ENCODE measurements at places on chromosomes 5 and 9.

GRCh38 chr5:103010168-103010567, 109.8 kb downstream of the GIN1 start:
- no peak for DNase-seq

GRCh38 chr9:14351221-14351836, 37.4 kb upstream of the NFIB start:
- DNase-seq = no peak

DNA sequence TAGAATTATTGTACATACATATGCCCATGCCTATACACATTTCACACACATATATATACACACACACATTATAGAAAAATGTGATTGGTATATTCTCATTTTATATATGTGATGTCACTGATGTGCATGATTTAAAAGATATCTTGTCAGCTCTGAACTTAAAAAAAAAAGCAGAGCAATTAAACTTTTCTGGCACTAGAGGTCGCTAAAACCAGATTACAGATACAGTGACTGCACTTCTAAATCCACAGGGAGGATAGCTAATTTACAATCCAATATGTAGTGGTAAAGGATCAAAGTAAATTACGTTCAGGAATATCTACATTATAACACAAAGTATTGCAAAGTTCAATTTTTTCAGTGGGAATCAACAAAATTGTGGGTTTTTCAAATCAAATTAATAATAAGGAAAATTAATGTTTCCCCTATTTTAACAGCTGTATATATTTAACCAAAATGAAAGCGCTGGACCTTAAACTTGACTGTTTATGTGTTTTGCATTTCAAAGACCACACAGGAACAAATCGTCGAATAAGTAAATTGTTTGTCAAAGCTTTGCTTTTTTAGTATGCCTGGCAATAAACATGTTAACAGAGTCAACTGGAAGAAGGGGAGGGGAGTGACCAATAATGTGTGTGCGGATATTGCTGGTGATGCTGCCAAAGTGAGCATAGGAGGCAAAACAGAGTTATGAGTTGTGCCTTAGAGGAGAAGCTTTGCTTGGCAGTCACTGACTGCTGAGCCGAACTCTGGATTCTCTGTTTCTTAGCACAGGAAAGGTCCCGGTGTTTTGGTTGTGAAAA, 1201.4 kb upstream of the C9orf72 start:
- DNase-seq = peak; percentile 16

GRCh38 chr5:52469420-52469819, 318.3 kb upstream of the ITGA1 start:
- no peak for DNase-seq

GRCh38 chr9:124858330-124859046, 3.3 kb downstream of the RPL35 start:
- no peak for DNase-seq

DNA sequence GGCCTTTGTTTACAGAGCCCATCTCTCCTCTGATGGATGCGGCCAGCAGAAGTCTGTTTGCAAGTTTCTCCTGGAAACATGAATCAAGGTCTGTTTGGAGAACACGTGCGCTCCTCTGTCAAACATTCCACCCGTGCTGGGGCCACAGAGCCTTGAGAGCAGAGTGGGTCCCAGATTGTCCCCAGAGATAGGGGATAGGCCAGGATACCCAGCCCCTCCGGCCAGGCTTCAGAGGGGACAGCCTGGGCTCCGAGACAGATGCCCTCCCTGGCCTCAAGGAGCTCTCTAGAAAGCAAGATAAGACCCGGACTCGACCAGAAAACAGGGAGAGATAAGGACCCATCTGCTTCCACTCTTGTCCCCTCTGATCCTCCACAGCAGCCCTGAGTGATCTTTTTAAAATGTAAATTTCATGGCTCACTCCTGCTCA, 40.4 kb upstream of the HAND1 start:
- no peak for DNase-seq

- DNase-seq = no peak
Measured at GRCh38 chr5:127419683-127420257, 97.7 kb upstream of the PRRC1 start.

DNA sequence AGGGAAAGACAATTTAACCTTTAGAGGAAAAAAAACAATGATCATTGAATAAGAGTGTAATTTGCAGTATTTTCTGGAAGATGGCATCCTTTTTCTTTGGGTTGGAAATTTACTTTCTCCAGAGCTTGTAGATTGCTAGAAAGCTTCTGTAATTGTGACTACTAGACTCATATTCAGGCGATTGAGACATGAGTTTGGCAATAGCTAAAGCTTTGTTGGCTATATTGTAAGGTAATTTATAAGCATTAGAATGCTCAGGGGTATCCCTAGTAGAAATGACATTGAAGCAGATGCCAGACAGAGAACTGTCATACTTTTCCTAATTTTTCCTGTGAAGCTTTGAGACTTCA, 115.3 kb downstream of the UNC13B start:
- DNase-seq = no peak

DNA sequence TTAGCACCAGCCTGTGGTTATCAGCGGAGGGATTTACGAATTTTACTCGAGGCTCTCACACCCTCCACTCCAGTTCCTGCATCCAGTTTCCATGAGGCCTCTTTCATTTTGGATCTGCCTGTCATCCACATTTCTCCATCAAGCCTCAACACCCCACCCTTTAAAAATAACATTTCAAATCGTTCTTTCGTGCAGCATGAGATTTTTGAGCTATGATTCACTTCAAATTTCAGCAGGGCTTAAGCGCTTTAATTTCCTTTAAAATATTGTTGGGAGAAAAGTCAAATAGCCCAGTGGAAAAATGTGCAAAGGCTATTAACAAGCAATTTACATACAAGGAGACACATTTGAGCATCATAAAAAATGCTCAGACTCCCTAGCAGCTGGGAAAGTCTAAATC, 103.2 kb downstream of the MSX2 start:
- no peak for DNase-seq

GRCh38 chr5:156259618-156260017, 67.3 kb upstream of the SGCD start:
- no peak for DNase-seq

GRCh38 chr5:129821477-129822131, 73.7 kb downstream of the MINAR2 start:
- DNase-seq = no peak

DNA sequence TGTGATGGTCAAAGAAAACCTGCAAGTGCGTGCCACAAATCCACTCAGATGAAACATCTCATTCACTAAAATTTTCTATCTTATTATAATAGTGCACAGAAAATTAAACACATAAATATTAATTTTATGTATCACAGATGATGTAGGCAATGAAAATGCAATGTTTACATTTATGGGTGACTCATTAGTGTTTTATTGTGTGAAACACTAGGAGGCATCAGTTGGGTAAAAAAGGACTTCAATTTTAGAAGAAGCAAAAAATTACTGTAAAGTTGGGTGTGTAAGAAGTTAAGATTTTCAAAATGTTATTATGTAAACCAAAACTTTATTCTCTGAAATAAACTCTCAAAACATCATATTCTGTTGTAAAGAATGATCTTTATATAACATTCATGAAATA, 4.0 kb downstream of the MEF2C start:
- no peak for DNase-seq

DNA sequence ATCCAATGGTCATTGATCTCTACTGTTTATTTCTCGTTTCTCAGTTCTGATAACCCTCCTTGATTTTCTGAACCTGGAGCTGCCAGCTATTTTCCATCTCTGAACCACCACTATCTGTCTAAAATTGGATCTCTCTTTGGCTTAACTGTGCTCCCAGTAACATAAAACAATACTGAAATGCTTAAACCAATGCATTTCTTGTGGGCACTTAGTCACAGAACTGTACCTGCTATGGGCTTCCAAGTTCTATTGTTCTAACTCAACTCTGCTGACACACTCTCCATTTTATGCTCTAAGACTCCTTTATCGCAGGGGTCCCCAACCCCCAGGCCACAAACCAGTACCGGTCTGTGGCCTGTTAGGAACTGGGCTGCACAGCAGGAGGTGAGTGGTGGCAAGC, 120.6 kb downstream of the LHFPL2 start:
- DNase-seq = no peak

DNA sequence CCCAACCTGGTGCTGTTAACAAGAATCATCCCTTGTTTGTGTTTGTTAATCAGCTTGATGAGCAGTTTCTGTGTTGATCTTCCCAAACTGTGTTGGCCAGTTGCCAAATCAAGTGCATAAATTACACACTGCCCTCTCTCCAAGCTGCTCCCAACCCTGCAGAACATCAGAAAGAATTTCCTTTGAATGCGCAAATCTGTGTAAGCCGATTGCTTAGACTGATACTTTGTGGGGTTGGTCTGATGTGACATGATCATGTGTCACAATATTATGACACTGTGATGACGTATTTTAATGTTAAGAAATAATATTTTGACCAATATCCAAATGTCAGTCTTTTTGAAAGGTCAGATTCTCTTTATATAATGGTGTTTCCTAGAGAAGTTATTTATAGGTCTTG, 766.4 kb upstream of the WWC1 start:
- DNase-seq = no peak

DNA sequence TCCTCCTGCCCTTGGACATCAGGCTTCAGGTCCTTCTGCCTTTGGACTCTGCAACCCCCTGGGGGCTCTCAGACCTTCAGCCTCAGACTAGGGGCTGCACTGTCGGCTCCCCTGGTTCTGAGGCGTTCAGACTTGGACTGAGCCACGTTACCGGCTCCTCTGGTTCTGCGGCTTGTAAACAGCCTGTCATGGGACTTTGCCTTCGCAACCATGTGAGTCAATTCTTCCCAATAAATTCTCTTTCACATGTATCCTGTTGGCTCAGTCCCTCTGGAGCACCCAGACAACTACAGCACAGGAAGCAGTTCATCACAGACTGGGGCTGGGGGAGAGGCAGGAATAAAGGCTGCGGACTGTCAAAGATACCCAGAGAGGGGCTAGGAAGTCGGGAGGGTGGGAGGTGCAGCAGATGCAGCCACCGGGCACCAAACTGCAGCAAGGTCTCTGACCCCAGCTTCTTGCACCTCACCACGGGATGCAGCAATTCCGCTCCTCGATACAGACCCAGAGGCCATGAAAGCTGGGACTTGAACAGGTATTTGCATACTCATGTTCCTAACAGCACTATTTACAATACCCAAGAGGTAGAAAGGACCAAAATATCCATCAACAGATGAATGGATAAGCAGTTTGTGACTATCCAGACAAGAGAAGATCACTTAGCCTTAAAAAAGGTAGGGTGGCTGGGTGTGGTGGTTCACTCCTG, 100.8 kb downstream of the COL23A1 start:
- DNase-seq = no peak

- DNase-seq = no peak
Measured at GRCh38 chr5:100854591-100854990, 48.5 kb downstream of the ST8SIA4 start.

- no peak for DNase-seq
Measured at GRCh38 chr9:114546851-114547250, 40.7 kb upstream of the ATP6V1G1 start.

GRCh38 chr5:60810438-60811085, 33.5 kb downstream of the ELOVL7 start:
- DNase-seq = no peak

DNA sequence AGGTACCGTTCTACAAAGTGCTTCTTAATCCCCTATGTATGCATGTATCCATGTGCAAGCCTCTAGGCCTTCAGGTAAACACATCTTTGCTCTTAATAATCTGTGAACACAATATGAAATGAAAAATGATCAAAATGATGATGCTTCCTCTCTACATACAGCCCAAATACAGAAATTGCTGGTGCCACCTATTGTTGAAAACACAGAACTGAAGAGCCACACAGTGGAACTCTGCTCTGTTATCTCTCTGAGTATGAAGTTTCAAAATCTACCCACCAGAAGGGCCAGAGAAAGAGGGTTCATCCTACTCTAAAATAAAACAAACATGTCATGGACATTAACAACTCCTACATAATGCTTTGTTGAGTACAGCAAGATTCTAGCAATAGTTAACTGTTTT, 71.3 kb downstream of the GLIS3 start:
- no peak for DNase-seq

- no peak for DNase-seq
Measured at GRCh38 chr5:76757049-76757448, 41.1 kb downstream of the F2R start.

- no peak for DNase-seq
Measured at GRCh38 chr5:78062645-78063044, 231.9 kb downstream of the AP3B1 start.

DNA sequence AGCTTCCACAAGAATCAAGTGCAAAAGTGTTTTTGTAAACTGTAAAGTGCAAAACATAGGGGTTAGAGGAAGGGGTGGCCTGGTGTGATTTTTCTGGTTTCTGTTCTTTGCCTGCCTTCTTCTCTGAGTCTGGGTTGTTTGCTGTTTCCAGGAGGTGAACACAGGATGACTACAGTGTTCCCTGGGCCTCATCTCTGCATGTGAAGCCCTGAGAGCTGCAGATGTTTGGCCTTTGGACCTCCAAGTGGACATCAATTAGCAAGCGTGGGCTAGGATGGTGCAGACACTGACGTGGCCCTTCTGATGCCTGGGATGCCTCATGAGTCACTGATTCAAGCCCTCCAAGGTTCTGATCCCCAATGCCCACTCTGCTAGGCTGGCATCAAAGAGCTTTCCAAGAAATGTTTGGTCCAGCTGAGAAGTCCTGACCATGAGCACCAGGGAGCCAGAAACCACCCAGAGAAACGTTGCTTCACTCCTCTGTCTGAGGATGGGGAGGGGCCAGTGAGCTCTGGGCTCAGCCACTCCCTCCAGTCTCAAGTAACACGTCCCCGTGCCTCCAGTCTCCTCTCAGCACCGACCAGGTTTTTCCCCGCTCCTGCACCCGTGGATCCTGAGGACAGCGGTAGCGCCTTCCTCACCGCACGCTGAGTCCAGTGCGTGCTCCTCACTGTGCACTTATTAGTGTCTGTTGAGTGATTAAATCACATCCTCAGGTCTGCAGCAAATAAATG, 7.6 kb downstream of the IL9 start:
- DNase-seq = no peak

DNA sequence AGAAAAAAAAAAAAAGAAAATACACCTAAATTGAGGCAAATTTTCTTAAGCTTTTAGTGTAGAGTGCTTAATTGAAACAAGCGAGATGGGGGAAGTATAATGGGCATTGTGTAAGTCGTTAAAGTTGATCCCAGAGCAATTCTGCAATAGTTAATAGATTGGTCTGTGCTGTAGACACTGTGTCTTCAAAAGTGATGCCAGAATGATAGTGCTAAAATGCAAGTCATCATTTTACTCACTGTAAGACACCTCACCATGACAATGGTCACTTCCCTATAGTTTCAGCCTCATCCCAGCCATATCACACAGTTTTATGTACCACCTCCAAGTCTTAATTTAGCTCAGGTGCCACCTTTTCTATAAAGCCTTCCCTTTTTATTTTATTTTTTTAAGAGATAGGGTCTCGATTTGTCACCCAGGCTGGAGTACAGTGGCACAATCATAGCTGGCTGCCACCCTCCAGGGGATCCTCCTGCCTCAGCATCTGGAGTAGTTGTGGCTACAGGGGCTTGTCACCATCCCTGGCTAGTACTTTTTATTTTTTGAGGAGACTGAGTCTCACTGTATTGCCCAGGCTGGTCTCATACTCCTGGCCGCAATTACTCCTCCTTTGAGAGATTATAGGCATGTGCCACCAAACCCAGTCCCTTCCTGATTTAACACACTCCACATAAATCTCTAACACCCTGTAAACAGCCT, 6.2 kb downstream of the COX7C start:
- no peak for DNase-seq

Measured in D721Med (cell line).